ENCODE measurements at places on chromosomes 12 and 14.

- peaks cover 25% of the 10 kb centered on the region for H3K36me3 ChIP-seq
- no peak overlapping the region for H3K27ac ChIP-seq
- peaks cover 5% of the 10 kb centered on the region for H3K4me1 ChIP-seq
- no peak for DNase-seq
- no peak overlapping the region for H3K4me3 ChIP-seq
- no peaks in the 10 kb centered on the region for H3K27me3 ChIP-seq
Measured at GRCh38 chr12:53036802-53037201, 13.1 kb upstream of the TNS2 start.

DNA sequence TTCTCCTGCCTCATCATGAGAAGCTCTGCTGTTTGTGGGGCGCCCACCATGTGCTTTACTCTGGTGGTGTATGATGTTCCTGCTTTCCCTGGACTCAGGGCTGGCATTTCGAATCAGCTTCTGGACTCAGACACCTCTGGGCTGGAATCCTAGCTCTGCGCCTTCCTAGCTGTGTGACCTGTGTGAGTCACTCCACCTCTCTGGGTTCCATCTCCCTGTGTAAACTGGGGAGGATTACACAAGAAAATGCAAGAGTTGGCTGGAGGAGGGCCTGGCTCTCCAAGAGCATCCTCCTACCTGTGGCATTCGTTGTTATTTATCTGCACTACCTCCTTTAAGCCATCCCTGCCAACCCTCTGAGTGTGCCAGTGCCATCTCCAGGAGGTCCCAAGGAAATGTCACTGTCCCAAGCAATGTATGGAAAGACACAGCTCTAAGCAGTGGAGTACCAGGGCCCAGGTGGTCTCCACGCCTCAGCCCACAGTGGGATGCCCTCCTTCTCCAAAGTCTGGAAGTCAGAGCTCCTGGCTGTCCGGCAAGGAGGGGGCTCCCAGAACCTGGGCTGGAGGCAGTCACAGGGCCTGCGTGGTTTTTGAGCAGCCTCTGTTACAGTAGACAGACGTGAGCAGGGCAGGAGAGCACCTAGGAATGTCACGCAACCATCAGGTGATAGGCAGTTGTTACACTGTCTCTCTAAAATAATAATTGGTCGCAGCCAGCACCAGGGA lies 7.3 kb upstream of the TNFAIP2 start:
- DNase-seq: no peak
- H3K27me3 ChIP-seq: peaks cover 11% of the 10 kb centered on the region
- no peak overlapping the region for H3K27ac ChIP-seq
- H3K4me1 ChIP-seq: peaks cover 6% of the 10 kb centered on the region

DNA sequence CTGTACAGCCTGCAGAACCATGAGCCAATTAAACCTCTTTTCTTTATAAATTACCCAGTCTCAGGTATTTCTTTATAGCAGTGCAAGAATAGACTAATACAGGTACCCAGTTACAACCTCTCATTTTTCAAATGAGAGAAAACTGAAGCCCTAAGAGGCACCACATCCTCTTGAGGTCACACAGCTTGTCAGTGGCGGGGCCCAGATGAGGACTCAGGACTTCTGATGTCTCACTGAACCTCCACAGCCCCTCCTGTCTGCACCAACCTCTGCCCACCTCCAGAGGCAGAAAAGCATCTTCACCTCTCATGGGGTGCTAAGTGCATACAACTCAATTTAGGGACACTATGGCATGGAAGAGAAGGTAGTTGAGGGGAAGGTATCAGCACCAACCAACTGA lies 120.7 kb downstream of the CRACR2A start:
- peaks cover 28% of the 10 kb centered on the region for H3K36me3 ChIP-seq
- H3K27me3 ChIP-seq: no peaks in the 10 kb centered on the region
- H3K27ac ChIP-seq: no peak overlapping the region
- DNase-seq: no peak
- H3K4me3 ChIP-seq: no peak overlapping the region

DNA sequence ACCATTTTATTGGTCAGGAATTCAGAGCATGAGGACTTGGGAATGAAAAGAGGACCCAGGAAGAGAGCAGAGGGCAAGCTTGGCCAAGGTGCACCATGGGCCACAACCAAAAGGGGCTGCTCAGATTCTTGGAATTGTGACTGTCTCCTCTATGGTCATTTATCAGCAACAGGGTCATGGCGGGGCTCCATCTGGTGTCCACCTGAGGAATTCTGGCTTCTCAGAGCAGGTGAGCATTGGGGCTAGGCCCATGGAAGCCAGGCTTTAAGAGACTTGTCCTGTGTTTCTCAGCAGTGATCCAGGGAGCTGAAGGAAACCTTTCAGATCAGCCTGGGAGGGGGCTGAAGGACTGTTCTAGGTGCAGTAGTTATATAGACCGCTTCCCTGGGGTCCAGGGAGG lies 2.6 kb upstream of the RIN3 start:
- DNase-seq: no peak
- H3K4me1 ChIP-seq: peaks cover 47% of the 10 kb centered on the region
- H3K4me3 ChIP-seq: peak overlapping the region; percentile 32
- H3K27ac ChIP-seq: peak overlapping the region; percentile 46
- H3K36me3 ChIP-seq: no peaks in the 10 kb centered on the region

DNA sequence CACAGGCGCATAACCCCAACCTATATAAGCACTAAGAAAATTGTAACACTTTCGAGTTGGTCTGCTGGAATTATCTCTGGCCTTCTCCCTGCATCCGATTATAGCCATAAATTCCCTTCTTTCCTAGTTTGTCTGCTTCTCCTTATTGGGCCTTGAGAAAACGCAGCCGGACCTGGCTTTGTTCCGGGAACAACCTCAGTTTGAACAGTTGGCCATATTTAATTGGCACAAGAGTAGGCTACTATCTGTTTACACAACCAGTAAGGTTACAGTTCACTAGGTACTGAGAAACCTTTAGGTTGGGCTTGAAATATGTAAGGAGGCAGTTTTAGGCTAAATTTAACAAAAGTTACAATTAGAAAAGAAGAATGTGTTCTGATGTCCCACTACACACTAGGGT lies 176.1 kb downstream of the IPO8 start:
- H3K27ac ChIP-seq: no peak overlapping the region
- H3K27me3 ChIP-seq: no peaks in the 10 kb centered on the region
- no peak for DNase-seq
- H3K4me1 ChIP-seq: no peaks in the 10 kb centered on the region
- no peak overlapping the region for H3K4me3 ChIP-seq

DNA sequence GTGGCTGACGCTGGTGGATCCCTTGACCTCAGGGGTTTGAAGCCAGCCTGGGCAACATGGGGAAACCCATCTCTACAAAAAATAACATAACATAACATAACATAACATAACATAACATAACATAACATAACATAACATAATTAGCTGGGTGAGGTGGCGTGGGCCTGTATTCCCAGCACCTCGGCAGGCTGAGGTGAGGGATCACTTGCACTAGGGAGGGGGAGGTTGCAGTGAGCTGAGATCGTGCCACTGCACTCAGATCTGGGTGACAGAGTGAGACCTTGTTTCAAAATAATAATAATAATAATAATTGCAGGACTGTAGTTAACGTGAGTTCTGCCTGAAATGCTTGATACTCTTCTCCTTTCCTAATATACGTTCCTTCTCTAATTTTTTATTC lies 1.3 kb downstream of the MAGOHB start:
- H3K27ac ChIP-seq: peak overlapping the region; percentile 100
- peaks cover 38% of the 10 kb centered on the region for H3K4me1 ChIP-seq
- H3K4me3 ChIP-seq: peak overlapping the region; percentile 99
- no peaks in the 10 kb centered on the region for H3K27me3 ChIP-seq
- H3K36me3 ChIP-seq: no peaks in the 10 kb centered on the region
- no peak for DNase-seq

- H3K27me3 ChIP-seq: no peaks in the 10 kb centered on the region
- H3K36me3 ChIP-seq: no peaks in the 10 kb centered on the region
- no peak overlapping the region for H3K4me3 ChIP-seq
- H3K27ac ChIP-seq: no peak overlapping the region
- no peak for DNase-seq
Measured at GRCh38 chr12:127494961-127495915, 771.7 kb upstream of the TMEM132C start.

DNA sequence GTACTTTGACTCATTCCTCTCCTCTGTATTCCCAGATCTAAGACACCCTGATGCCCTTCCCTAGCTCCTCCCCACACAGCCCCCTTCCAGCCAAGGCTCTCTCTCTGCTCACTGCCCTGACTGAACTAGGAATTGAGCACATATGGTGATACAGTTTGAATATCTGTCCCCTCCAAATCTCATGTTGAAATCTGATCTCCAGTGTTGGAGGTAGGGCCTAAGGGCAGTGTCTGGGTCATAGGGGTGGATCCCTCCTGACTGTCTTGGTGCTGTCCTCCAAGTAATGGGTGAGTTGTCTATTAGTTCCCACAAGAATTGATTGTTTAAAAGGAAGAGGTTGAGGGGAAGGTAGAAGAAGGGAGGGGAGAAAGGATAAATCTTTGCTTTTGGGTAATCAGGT lies 17.4 kb downstream of the CMKLR1 start:
- no peak overlapping the region for H3K27ac ChIP-seq
- H3K36me3 ChIP-seq: no peaks in the 10 kb centered on the region
- H3K27me3 ChIP-seq: peaks cover 12% of the 10 kb centered on the region
- no peak for DNase-seq
- no peak overlapping the region for H3K4me3 ChIP-seq

DNA sequence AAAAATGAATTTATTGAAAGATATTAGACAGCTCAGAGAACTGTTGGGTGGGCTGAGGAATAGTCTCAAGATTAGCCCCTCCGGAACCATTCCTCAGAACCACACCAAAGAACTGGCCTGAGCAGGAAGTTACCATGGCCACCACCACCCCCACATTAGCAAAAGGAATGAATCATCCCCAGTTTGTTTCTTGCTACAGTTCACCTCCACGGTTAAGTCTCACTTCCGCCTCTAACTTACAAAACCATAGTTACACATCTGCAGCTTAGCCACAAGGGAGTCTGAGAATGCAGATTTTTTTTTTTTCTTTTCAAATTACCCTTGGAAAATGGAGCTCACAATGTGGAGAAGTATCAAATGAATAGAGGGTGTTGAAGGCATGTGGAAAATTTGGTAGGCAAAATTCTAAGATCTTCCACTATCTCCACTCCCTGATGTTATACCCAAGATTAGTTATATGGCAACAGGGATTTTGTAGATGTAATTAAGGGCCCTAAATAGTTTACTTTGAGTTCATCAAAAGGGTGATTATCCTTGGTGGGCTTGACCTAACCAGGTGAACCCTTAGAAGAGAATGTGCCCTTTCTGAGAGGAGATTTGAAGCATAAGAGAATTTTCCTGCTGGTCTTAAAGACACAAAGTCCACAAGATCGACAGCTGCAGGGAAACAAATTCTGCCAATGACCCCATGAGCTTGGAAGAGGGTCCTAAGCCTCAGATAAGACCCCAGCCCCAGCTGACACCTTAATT lies 129.8 kb upstream of the KRR1 start:
- peaks cover 9% of the 10 kb centered on the region for H3K4me1 ChIP-seq
- no peaks in the 10 kb centered on the region for H3K36me3 ChIP-seq
- DNase-seq: no peak
- no peak overlapping the region for H3K4me3 ChIP-seq
- H3K27me3 ChIP-seq: peaks cover 1% of the 10 kb centered on the region

DNA sequence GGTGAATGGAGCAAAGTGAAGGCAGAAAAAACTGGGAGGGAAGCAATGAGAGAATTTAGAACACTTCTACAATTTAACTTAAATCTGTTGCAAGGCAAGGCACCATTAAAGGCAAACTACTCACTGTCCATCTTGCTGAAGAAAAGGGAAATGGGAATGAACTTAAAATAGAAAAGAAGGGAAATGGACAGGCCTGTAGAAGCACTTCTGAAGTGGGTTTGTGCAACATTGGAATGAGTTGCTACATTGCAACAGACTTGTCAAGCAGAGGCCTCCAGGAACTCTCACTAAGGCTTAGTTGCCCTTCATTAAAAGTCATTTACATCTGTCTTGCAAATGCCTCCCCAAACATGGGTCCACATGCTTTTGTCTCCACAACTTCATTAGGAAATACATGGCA lies 13.7 kb upstream of the OR10AD1 start:
- no peak overlapping the region for H3K27ac ChIP-seq
- peaks cover 15% of the 10 kb centered on the region for H3K27me3 ChIP-seq
- DNase-seq: no peak

GRCh38 chr14:99760817-99761216 lies 32.4 kb upstream of the EML1 start:
- peak overlapping the region; percentile 53 for H3K27ac ChIP-seq
- H3K4me3 ChIP-seq: no peak overlapping the region
- peaks cover 5% of the 10 kb centered on the region for H3K27me3 ChIP-seq
- H3K36me3 ChIP-seq: no peaks in the 10 kb centered on the region
- DNase-seq: no peak

DNA sequence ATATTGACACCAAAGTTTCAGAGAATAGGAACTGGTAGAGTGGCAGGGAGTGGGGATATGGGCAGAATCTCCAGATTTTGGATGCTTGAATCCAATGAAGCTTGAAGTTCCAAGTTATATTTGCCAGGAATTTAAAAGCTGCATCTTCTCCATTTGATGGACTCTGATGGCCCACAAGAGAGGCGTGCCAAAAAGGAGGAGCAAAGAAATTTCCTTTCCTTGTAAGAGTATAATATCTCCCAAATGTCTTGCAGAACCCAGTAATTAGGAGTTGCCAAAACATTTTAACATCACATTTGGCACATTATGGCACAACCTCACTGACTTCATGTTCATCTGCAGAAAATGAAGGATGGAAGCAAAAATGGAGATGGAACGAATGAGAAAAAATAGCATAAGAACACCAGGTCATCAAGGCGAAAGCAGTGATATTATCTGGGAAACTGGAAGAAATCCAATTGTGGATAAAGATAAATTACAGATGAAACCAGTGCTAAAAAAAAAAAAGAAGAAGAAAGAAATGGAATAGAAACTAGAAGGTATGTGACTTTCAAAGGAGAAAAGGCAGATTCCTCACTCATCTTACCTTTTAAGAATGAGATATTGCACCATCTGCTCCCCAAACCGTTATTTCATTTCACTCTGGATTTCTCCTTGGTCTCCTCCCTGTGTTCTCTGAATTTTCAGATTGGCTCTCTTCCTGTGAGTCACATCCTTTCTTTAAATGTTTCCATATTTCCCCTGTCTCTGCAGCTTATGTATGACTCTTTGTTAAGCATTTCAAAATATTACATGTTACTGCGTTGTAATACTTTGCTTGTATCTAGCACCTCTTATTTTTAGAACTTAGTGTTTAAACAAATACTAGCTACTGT lies 13.5 kb upstream of the FLRT2 start:
- no peak overlapping the region for H3K27ac ChIP-seq
- no peaks in the 10 kb centered on the region for H3K36me3 ChIP-seq
- H3K4me1 ChIP-seq: no peaks in the 10 kb centered on the region

DNA sequence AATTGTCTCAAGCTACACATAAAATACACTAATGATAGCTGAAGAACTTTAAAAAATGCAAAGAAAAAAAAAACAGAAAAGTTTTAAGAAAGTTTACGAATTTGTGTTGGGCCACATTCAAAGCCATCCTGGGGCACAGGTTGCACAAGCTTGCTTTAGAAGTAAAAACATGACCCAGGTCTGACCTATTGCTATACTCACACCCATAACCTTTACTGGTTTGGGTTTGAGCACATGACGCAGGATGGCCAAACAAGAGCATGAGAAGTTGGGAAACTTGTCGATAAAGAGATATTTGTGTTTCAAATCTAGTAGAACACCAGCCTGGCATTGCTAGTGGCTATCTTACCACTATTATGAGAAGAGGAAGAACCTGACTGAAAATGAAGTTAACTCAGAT lies 143.7 kb downstream of the NOVA1 start:
- no peak overlapping the region for H3K27ac ChIP-seq
- no peak for DNase-seq
- no peaks in the 10 kb centered on the region for H3K36me3 ChIP-seq
- no peak overlapping the region for H3K4me3 ChIP-seq

- H3K4me1 ChIP-seq: no peaks in the 10 kb centered on the region
- no peak for DNase-seq
- peaks cover 5% of the 10 kb centered on the region for H3K27me3 ChIP-seq
Measured at GRCh38 chr12:58217130-58217529, 275.8 kb downstream of the ATP23 start.
